Naive thymus-derived CD8-positive, alpha-beta T cell (primary cell): ENCODE measurements at places on chromosomes 5 and 9. TPM values are rescaled to one million over a fixed set of nuclear protein-coding genes. Genes with fewer than 3 reads are reported as not detected.

The UAP1L1 gene
- total RNA-seq = 25.2 TPM

DNA sequence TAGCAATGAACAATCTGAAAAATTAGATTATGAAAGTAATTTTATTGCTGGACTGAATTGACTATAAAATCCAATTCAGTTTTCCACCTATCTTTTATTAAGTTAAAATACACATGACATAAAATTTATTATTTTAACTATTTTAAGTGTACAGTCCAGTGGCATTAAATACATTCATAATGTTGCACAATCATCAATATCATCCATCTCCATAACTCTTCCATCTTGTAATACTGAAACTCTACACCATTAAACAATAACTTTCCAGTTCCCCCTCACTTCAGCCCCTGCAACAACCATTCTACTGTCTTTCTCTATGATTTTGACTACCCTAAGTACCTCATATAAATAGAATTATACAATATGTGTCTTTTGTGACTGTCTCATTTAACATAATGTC lies 200.6 kb upstream of the ITGA1 start:
- H3K4me1 ChIP-seq = no peaks in the 10 kb centered on the region
- no peak for DNase-seq
- no peak overlapping the region for H3K4me3 ChIP-seq

DNA sequence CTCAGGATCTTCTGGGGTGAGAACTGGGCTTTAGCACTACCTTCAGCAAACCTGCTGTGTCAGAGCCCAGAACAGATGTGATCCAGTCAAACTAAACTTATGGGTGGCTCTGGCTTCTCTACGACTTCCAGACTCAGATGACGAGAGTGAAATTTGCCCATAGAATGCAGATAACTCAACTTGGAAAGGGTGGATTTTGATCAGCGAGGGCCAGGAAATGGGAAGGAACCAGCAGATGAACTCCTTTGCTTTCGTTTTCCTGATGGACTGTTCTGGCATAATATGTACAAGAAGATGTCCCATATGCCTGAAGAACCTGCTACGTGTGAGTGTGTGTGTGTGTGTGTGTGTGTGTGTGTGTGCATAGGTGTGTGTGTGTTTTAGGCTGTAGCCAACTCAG lies 132.0 kb upstream of the MOCS2 start:
- no peak overlapping the region for H3K4me3 ChIP-seq
- no peaks in the 10 kb centered on the region for H3K36me3 ChIP-seq
- H3K27ac ChIP-seq = no peak overlapping the region
- no peaks in the 10 kb centered on the region for H3K4me1 ChIP-seq
- peaks cover 1% of the 10 kb centered on the region for H3K27me3 ChIP-seq

DNA sequence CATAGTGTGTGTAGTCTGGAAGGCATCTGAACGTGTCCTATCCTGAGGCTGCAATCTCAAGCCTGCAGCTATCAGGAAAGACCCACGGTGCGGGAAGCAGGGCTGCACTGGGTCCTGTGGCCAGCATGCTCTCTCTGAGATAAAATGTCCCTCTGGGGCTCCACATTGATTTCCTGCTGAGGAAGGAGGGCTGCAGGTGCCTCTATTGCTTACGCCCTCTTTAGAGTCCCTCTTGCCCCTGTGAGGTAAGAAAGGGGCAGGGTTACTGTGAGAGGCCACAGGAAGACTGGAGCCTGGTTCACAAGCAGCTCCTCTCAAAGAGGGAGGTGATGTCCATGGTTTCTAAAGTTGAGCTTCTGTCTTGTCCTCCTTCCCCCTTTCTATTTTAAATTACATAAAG lies 299.9 kb upstream of the RFX3 start:
- H3K4me1 ChIP-seq = no peaks in the 10 kb centered on the region
- no peaks in the 10 kb centered on the region for H3K36me3 ChIP-seq
- H3K27me3 ChIP-seq = no peaks in the 10 kb centered on the region
- no peak overlapping the region for H3K4me3 ChIP-seq
- no peak for DNase-seq

- no peaks in the 10 kb centered on the region for H3K4me1 ChIP-seq
- no peak overlapping the region for H3K4me3 ChIP-seq
- H3K27ac ChIP-seq = no peak overlapping the region
- no peaks in the 10 kb centered on the region for H3K27me3 ChIP-seq
- no peak for DNase-seq
Observed at GRCh38 chr5:91690921-91691320, 307.8 kb upstream of the ARRDC3 start.
